ENCODE measurements at places on chromosomes 3 and 15.
A peak's percentile ranks its signal among the peaks of the same experiment; 100 is the strongest.

DNA sequence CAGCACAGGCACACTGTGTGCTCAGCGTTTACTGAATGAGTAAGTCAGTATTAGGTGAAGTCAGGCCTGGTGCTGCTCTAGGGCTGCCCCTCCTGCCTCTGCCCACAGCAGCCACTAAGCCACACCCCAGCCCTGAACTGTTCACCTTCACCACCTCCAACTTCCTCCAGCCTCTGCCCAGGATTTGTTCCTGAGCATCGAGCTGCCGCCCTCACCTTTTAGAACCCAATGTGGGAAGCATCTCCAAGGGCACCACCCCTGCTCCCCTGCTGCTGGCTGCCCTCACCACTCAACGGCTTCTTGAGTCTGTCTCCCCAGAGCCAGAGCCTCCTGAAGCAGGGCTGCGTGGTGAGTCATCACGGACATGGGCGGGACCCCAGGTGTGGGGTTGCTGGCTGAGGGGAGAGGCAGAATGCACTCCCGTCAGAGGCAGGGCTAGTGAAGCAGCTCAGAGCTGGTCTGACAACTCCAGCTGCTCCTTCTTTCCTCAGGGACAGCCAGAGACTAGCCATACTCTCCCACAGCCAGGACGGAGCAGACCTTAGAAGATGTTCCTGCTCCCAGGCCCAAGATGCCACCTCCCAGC is 5.8 kb downstream of the HYAL2 start:
- peak; percentile 73 for DNase-seq

DNA sequence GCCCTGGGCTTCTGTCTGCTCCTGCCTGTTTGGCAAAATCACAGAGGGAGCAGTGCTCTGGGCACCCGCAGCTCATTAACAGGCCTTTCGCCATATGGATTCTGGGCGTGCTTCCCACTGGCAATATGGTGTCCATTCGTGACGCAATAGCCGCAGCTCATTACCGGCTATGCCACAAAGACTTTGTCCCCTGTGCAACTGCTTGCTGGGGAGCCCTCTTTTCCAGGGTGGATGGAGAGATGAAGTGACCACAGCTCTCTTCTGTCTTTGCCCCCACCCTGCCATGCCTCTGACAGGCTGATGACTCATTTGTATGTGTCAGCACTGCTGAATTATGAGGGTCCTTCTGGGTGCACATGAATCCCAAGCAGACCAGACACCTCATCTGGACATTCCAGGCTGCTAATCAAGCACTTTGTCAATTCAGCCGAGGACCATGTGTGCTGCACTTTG is 214.3 kb upstream of the FEZF2 start:
- no peak for DNase-seq

DNA sequence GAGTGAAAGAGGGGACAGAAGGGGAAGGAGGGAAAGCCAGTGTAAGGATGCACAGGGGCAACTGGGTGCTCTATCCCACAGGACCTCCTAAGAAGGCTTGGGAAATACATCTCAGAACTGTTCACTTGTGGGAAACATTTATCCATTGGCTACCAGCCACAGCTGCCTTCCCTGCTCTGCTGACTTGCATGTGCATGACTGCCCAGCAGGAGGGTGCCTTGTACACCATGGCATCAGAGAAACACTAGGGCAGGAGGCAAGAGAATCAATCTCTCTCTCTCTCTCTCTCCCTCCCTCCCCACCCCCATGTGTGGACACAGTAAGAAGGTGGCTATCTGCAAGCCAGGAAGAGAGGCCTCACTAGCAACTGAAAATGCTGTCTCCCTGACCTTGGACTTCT is 62.9 kb upstream of the ZBTB38 start:
- no peak for DNase-seq

DNA sequence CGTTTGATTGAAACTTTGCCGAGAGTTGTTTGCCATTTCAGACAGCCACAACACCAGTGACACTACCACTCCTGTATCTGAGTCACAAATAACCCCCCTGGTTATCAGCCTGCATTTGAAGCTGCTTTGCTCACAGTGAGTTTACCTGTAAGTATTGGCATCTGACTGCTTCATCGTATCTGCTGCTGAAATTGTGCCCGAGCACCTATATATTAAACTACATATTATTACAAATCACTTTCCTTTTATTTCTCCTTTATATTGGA is 39.2 kb upstream of the SPSB4 start:
- no peak for DNase-seq

DNA sequence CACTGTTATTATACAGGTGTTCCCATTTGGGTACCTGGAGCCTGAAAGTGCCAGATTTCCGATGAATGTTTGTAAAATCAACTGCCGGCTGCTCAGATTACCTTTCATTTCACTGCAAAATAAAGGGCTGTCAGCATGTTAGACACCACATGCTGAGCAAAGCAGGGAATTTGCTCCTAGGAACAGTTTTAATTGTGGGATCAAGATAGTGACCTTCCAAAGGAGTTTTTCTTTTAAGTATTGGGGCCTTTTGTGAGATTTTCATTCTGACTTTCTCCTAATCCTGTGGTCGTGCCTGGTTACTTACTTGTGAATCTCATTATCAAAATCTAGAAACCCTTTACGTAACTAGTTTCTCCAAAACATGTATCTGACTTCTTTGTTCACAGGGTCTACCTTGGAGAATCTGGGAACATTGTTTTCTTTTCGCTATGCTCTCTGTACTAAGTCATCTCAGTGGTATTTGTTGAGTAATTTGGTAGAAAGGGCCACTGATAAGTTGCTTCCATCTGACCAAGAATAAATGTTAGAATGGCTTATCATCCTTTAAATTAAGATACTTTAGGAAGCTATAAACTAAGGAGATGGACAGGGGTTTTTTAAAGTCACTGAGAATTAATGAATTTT is 40.8 kb upstream of the LRTM1 start:
- no peak for DNase-seq
